ENCODE measurements at places on chromosomes 16 and 17.

DNA sequence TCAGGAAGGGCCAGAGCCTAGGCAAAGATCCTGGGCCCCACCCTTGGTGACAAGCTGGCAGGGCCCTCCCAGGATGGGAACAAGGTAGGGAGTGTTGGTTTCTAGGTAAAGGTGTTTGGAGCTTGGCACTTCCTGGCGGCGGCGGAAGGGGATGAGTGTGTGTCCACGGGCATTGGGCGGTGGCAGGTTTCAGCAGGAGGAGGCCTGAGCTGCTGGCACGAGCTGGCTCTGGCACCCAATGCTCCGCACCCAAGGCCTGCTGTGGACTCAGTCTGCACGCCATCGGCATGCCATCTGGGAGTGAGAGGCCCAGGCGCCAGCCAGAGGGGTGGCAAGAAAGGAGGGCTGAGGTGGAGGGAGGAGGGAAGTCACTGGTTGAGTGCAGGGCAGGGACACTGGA, 46.9 kb upstream of the TAC4 start:
- no peak for DNase-seq

- no peak for DNase-seq
These were observed 42.9 kb upstream of the NFAT5 start for GRCh38 chr16:69522732-69523404.

DNA sequence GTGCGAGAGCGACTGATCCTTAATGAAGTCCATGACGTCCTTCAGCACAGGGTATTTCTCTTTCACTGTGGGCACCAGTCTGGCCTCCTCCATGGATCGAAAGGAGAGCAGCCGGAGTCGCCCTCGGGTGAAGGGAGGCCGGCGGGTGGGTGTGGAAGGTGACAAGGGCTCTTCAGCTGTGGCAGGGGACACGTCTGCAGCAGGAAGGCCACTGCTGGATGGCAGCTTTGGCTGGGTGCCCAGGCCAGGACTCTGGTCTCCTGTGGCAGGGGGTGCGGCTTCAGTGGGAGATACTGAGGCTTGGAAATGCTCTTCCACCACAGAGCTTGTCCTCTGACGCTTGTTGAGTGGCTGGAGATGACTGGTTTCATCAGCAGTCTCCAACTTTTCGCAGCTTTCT, 78.5 kb downstream of the ZZEF1 start:
- no peak for DNase-seq

DNA sequence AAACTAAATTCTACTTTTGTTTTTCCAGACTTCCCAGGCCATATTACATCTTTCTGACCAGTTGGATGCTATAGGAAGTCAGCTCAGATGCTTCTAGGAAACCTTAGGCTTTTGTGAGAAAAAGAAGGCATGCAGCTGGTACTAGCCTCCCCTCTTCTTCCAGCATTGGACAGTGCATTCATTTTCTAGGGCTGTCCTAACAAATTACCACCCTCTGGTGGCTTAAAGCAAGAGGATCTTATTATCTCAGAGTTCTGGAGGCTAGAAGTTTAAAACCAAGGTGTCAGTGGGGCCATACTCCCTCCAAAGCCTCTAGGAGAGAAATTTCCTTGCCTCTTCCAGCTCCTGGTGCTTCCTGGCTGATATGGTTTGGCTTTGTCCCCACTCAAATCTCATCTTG, 467.8 kb downstream of the SLC39A11 start:
- DNase-seq, result no peak

- no peak for DNase-seq
These were observed 11.3 kb downstream of the LIG3 start for GRCh38 chr17:34991606-34992005.

DNA sequence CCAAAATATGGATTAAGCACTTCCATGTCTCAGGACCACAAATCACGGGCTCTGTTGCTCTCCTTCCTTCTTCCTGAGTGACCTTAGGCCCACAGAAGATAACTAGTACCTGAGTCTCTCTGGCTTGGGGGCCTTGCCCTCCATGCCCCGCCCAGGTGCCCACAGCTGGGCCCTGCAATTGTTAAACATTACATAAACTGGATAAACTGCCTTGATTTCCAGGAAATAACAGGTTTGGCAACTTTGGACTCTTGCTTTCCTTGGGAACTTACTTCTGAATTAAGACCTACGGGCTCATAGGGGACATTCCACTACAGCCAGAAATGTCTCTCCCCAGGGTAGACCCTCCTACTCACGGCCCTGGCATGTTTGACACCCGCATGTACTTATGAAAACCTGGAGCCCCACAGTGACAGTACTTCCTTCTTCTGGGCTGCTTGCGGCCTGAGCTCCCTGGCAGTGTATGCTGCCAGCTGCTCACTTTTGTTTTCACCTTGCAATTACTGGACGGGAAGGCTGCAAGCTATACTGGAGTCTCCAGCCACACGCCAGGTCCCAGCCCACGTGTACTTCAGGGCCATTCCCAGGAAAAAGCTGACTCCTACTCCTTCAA, 2.3 kb upstream of the UBALD2 start:
- peak; percentile 51 for DNase-seq
